ENCODE measurements at places on chromosomes 6 and 20.
A peak's percentile ranks its signal among the peaks of the same experiment; 100 is the strongest.

DNA sequence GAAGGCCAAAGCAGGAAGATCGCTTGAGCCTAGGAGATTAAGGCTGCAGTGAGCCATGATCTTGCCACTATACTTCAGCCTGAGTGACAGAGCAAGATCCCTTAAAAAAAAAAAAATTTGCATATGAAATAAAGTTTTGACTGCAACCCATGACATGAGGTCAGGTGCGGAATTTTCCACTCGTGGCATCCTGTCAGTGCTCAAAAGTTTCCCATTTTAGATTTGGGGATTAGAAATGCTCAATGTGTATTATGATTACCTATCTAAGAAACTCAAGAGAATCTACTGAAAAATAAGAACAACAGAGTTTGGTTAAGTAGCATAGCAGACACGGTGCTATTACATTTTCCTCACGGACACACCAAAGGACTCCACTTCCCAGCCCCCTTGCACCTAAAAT lies 11.7 kb downstream of the SLC23A2 start:
- DNase-seq, result no peak

GRCh38 chr6:6803180-6803977 lies 214.9 kb downstream of the LY86 start:
- no peak for DNase-seq

DNA sequence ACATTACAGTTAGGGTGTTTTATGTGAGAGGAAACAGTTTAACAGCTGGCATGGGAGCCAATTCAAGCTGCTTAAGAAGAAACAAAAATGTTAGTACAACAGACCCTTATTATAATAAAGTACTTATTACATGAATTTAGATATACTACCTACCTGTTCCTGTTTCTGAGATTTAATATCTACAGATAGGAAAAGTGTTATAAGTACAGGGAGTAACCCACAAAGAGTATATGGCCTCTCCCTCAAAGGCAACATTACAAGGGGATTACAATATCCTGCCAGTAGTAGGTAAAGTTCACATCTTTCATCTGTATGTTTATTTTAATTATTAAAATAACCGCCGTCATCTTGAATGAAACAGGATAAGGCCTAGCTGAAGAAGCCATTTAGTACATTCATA lies 1.8 kb upstream of the ME1 start:
- DNase-seq, result no peak

GRCh38 chr20:12237772-12238171 lies 320.1 kb downstream of the BTBD3 start:
- no peak for DNase-seq

DNA sequence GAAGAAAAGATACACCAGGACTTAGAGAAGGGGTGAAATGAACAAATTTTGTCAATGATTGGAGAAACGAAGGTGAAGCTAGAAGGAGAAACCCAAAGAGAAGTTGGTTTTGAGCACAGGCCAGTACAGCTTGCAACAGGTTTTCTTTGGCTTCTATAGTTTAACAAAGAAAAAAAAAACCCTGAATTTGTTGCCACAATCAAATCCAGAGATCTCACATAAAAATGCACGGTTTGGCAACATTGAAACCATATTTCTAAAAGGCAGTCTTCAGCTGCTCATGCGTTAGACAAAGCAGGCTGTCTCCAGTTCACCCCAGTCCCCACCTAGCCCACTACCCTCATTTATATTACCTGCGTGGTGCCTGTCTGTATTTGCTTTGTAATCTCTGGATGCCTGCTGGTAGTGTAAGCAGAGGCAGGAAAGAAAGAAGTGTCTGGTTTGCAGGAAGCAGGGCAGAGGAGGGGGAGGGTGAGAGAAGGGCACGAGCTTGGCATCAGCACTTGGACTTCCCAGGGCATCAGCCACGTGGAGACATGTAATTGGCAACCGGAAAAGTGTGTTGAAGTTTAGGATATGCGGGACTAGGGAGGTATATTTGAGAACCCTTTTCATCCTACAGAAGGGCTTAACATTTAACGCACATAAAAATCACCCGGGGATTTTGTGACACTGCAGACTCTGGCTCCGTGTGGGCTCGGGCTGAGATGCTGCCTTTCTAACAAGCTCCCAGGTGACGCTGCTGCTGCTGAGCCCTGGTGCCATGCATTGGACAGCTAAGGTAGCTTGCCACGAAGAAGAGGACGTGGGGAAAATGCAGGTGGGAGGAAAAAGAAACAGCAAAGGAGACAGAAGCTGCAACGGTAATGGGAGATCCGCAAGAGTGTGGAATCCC lies 14.4 kb downstream of the PFDN4 start:
- DNase-seq, result no peak

DNA sequence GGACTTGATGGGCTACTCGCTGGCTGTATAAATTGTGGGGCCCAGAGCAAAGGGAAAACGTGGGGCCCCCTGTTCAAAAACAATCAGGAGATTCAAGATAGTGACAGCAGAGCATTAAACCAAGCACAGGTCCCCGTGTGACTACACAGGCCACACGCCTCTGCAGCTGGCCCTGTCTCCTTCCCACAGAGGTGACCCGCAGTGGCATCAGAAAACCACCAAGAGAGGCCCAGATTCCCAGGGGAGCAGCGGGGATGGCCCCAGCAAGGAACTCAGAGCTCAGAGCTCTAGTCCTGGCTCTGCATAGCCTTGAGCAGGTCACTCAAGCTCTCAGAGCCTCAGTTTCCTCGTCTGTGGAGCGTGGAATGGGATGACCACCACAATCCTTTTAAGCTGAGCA lies 57.6 kb downstream of the CPNE5 start:
- no peak for DNase-seq

DNA sequence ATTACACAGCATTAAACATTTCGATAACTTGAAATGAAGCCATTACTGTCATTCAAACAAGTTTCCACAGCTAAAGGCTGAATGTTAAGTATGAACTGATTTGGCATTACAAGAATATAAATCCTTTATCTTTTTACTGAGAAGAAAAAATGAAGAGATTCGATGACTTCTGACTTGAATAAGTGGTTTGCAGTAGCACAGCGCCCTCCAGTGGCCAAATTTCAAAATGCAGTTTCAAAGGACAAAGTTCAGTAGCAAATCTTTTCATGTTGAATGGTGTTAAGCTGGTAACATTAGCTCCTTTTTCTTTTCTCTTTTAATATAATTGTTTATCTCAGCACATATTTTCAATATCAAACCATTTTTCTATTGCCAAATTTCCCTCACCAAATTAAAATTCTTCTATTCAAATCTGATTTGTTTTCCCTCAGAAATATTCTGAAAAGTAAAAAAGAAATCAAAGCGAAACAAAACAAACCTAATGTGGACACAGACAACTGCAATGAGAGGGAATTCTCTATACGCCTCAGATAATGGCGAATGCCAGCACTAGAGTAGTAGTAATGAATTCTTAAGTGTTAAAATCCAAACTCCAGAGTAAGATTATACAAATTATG lies 145.7 kb downstream of the BTBD9 start:
- peak; percentile 55 for DNase-seq

- DNase-seq, result no peak
Observed at GRCh38 chr20:64052987-64053840, 3.8 kb upstream of the SOX18 start.

GRCh38 chr20:61803416-61803914 lies 262.2 kb downstream of the TAF4 start:
- DNase-seq, result no peak

DNA sequence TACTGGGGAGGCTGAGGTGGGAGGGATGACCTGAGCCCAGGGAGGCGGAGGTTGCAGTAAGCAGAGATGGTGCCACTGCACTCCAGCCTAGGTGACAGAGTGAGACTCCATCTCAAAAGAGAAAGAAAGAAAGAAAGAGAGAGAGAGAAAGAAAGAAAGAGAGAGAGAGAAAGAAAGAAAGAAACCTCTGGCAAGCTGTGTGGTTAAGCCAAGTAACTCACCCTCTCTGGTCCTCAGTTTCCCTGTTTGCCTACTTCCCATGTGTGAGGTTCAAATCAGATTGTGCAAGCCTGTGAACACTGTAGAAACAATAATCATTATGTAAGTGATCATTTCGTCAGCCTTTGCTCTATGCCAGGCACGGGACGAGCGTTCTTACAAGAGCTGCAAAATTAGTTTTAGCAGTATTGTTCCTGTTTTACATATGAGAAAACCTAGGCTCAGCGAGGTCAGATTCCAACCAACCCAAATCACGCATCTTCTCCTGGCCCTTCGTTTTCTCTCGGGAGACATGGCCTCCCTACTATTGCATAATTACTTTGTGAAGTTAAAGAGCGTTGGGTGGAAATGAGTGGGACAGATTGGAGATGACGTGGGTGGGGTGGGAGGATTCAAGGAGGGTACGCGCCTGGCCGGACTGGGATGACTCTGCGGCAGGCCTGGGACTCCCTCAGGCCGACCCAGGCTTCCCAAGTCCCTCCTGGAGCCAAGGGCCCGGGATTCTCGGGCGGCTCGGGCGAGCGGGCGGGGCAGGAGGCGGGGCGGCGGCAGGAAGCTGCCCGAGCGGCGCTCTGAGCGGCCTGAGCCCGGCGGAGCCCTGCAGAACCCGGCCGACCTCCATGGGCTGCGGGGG lies at the start of gene SNX21:
Gene SNX21 (plus strand): TSS at position 770 of the 853 bp plus-strand sequence. CDS start 121 bp downstream, outside the sequence.
- no peak for DNase-seq

- DNase-seq, result no peak
Observed at GRCh38 chr6:25913741-25914140, 16.8 kb downstream of the SLC17A2 start.

GRCh38 chr6:16600701-16601100 lies 160.6 kb downstream of the ATXN1 start:
- DNase-seq, result no peak

DNA sequence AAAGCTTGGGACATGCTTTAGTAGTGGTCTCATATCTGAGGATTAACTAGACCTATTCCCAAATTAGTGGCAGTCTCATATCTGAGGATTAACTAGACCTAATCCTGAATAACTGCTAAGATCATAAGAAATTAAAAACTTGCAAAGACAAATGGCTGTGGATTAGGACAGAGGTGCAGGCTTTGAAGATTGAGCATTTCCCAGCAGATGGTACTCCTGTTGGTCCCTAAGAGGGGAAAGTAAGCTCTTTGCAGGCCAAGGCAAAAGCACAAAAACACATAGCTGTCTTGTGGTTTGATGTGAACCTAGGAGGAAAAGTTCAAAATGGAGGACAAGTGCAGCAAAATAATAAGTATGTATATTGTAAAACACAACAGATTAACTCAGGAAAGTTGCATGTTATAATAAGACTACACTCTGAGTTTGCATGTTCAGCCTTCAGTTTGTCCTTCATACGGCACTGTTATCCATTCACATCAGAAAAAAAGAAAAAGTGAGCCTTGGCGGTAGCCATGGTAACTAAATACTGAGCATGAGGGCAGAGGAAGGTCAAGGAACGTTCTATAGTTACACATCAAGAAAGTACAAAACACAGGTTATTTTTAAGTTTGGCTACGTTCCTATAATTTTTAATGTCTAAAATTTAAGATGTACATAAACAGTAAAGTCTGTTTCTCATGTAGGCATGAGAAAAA lies 62.8 kb downstream of the FILIP1 start:
- DNase-seq, result no peak

DNA sequence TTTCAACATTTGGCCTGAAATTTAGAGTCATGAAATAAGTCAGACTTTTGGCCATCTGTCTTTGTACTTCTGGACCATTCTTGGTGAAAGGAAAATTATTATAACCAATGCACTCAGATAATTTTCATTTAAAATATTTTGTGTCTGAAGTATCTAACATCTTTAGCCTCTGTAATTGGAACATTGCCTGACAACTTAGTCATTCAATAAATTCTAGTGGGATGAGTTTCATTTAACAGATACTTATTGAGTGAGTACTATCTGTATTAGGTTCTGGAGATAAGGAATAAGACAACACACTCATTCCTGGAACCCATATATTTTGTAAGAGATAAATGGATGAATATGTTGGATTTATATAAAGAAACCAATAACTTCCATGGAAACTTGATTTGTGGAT lies 536.0 kb downstream of the BCKDHB start:
- DNase-seq, result no peak

DNA sequence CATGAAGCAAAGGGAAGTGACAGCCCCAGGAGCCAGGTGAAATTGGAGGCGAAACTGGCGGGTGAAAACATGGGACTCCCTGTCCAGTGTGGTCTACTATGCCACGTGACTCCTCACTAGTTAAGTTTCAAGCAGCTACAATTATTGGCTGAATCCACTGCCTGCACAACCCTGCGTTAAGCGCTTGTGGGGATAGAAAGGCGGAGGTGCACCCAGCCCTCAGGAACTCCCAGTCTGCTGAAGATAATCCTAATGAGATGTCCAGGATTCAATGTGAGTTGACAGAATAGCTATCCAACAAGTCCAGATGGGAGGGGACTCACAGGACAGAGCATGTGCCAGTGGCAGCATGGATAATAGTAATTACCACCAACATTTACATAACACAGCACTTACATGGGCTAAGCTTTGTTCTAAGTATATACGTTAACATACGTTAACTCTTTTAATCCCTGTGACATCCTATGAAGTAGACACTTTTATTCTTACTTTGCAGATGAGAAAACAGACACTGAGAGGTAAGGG lies 1.8 kb downstream of the MOCS1 start:
- no peak for DNase-seq

- DNase-seq, result no peak
Observed at GRCh38 chr20:6029538-6029937, 24.3 kb downstream of the LRRN4 start.

- DNase-seq, result no peak
Observed at GRCh38 chr20:18973529-18974173, 160.1 kb downstream of the SCP2D1 start.

- no peak for DNase-seq
Observed at GRCh38 chr6:126926926-126927325, 191.5 kb upstream of the RSPO3 start.

DNA sequence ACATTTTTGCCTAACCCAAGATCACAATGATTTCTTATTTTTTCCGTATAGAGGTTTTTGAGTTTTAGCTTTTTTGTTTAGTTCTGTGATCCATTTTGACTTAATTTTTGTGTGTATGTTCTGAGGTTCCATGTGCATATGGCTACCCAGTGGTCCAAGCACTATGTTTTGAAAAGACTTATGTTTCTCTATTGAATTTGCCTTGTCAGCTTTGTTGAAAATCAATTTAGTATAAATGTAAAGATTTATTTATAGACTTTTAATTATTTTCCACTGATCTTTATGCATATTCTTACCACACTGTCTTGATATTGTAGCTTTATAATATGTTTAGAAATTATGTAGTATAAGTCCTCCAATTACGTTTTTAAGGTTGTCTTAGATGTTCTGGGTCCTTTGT lies 10.2 kb downstream of the TM9SF4 start:
- no peak for DNase-seq

- no peak for DNase-seq
Observed at GRCh38 chr6:99011151-99011550, 63.4 kb upstream of the FBXL4 start.

DNA sequence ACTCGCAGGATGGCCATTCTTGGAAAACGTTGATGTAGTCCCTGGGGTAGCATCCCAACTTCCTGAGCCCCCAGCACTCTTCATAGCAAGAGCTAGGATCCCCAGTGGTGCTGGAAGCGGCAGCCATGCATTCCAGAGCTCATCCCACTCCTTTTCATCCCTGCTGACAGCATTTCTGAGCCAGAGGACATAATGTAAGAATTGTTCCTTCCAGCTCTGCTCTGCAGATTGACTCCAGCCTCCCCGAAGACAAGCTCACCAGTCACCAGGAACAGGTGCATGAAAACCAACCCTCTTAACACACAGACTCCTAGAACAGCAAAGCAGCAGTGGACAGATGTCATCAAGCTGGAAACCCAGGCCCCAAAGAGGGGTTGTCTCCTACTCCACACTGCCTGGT lies 3.8 kb downstream of the SLC13A3 start:
- DNase-seq, result no peak

Measured in activated CD4-positive, alpha-beta T cell treated with anti-CD3 and anti-CD28 coated beads for 1 hour (primary cell).